Ascending aorta (tissue), 2 donors: ENCODE measurements at places on chromosomes 7 and 10.

DNA sequence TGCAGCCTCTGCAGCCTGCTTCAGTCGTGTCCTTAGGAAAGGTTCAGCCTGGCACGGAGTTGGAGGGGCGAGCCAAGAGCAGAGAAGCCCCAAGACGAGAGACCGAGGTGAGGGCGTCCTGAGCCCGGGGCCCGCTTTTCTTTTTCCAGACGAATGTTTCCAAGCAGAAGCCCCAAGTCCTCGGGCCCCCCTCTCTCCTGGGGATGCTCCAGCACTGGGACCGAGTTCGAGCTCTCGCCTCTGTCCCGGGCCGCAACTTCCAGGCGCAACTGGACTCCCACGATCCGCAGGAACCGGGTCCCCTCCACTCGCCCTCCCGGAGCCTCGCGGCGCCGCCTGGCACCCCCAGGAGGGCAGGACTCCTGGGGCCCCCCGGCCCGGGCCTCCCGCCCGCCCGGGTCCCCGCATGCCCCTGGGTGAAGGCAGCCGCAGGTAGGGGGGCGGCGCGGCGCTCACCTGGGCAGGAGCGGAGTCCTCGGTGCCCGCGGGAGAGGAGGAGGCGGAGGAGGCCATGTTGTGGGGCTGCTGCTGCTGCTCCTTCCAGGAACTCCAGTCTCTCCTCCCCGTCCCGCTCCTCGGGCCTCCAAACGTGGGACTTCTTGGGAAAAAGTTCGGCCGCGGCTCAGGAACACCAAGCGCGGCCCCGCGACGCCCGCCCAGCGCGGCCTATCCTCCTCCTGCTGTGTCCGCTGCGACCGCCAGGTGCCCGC lies 45.3 kb upstream of the CDK1 start:
- no peak for DNase-seq

DNA sequence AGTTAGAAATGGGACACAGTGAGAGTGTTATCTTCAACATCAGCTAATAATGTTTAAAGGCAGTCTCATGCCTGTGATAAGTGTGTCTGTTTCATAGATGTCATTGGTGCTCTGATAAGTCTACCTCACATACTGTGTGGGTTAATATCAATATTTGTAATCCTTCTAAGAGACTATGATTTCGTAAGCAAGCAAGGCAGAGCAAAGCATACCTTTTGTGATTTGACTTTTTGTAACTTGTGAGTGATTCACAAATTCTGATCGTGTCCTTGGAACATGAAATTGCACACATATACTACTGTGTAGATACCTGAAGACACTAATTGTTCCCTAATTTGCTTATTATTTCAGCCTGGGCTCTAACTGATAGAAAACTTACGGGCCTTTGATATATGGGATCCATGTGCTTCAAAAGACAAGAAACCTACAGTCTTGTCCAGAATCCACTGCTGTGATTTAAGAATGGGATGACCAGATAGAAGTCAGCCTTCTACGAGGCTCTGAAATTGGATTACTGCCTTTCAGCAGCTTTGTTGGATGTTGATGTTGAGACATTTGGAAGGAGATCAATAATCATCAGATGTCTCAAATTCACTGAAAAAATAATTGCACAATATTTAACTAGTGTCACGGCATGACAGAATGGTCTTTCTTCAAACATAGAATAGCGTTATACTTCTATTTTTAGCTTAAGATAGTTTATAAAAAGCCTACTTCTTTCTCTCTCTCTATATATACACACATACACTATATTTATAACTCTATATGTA lies 63.2 kb upstream of the KLF6 start:
- DNase-seq, result no peak

GRCh38 chr10:78196964-78197363 lies 163.3 kb downstream of the RPS24 start:
- no peak for DNase-seq

DNA sequence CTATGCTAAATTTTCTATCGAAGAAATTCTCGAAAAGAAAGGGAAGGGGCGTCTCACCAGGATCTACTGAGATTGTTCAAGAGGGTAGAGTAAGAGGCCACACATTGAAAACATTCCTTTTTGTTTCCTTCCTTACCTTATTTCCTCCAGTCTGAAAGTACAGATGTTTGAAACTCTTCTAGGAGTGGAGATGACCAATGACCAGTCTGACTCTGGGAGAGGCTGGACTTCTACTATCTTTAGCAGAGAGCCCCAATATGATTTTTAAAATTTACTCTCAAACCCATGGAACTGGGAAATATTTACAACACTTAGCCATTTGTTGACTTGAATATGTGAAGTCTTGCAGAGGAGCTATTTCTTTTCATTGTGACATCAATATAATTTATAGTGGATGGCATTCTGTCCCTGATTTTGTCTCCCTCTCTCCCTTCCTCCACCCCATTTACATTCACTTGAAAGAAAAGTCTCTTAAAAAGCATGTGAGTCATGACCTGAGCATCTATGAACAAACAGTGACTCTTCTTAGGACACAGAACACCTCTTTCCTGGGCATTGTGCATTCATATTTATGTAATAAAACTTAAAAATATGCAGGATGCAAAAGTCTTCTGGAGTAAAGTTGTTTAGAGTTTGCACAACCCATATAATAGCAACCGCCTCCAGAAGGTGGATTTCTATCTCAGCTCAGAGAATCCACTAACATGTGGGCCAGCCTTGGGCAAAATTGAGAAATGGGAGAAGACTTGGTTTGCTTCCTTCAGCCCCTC lies 31.2 kb upstream of the BMPER start:
- no peak for DNase-seq

DNA sequence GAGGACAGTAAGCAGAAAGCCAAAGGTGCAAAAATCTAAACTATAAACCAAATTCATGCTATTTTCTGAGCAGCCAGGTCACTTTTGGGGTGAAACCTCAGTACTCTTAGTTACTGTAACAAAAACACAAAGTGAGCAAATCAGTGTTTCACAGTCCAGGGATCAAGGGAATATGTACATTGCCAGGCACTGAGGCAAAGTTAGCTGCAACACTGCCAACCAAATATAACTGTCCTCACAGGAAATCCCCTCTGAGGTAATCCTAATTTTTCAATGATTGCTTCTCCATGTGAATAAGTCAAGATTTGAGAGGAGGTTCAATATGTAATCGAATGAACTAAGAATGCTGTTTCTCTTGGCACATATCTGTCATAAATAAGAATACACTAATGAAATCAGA lies 229.7 kb downstream of the TSPAN12 start:
- no peak for DNase-seq

DNA sequence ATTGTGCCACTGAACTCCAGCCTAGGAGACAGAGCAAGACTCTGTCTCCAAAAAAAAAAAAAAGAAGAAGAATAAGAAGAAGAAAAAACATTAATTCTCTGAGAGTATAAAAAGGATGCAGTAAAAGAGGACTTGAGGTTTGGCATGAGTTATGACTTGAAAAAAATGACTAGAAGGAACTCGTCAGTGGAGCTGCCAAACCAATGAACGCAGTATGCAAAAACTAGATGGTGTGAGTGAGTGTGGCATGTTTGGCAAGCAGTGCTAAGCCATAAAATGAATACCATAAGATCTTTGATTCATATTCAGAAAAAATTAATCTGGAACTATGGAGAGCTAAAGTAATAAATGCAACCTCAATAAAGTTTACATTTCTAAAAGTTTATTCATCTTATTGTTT lies 68.6 kb upstream of the MEOX2 start:
- no peak for DNase-seq

DNA sequence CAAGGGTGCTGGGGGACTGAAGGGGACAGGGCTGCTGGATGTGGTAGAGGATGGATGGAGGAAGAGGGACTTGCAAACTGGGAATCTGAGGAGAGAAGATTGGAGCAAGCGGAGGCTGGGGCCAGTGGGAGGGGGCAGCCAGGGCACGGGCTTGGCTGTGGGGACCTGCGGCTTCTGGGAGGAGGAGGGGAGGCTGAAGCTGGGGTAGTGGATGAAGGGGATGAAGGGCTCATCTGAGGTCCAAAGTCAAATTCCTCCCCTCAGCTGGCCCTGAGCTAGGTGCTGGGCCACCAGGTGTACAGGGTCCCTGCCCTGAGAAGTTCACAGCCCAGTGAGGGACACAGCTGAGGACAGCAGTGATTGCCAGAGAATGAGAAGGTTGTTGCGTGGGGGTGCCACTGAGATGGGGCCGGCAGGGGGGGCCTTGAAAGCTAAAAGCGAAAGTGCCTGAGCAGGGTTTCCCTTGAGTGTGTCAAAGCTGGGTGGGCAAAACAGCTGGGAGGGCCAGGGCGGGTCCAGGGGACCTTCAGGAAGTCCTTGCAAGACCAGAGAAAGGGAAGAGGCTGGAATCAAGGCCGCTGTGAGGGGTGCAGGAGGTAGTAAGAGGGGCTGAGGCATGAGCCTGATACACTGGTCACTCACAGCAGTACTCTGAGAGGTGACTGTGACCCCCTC lies 75.2 kb downstream of the MYL10 start:
- DNase-seq, result no peak

DNA sequence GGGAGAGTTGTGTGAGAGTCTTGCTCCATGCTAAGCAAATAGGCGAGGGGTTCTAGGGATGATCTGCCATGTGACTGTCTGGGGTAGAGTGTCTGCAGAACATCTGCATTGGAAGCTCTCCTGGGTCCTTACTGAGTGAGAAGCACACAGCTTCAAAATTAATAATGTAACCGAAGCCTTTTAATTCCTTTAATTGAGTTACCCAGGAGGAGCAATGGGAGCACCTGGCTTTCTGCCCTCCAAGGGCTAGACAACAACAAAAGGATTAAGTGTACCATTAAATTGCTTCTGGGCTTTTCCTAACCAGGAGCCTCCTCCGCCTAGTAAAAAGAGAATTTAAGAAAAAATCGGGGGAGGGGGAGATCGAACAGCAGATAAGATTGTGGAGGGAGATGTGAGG lies 102.0 kb upstream of the TBX20 start:
- DNase-seq, result no peak

DNA sequence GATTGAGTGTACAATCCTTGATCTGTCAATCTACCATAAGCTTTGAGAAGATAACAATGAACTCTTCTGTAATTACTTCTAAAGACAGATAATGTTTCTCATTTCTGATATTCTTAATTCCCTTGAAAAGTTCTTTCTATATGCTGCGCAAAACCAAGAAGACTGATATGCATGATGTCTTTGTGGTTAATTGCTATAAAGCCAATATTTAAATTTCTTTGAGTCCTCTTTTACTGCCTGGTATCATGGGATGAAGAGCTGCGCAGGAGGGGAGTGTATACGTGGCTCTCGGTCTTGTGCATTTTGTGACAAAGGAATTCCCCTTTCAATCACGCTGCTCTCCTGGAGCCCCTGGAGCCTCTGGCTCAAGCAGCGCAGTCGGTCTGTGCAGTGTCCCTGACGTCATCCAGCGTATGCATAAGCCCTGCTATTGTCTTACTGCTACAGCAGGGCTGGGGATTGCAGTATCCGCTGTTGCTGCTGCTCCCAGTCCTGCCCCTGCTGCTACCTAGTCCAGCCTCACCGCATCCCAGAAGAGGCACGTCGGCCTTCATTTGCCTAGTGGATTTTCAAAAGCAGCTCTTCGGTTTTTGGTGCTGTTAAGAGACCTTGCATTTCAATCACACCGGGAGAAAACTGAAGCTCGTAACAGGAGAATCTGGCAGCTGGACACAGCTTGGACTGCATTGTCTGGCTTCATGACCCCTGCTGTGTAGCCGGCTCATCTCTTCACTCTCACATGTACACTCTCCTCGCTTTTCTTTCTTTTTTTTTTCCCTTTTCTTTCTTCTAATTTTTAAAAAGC lies 66.7 kb downstream of the ST7 start:
- DNase-seq, result peak; percentile 19

- no peak for DNase-seq
These were observed 144.9 kb downstream of the ELAPOR2 start for GRCh38 chr7:86914551-86914950.

- no peak for DNase-seq
These were observed 595 bp downstream of the TBL2 start for GRCh38 chr7:73577627-73578341.

GRCh38 chr10:71060476-71061426 lies 151.6 kb upstream of the UNC5B start:
- no peak for DNase-seq
